NCI-H69 (cell line): ENCODE measurements at places on chromosomes 16 and 17.
A peak's percentile ranks its signal among the peaks of the same experiment; 100 is the strongest.

DNA sequence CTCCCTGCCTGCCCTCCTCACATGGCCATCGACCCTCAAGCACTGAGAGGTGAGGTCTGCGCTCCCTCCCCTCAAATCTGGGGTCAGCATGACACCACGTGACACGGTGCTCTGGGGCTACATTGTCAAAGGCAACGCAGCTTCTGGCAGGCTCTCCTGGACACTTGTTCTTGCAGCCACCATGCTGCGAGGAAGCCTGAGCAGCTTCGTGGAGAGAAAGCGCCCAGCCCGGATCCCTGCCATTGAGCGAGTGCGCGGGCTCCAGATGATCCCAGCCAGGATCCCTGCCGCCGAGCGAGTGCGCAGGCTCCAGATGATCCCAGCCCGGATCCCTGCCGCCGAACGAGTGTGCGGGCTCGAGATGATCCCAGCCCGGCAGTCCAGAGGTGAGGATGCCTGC is 70.9 kb upstream of the METRNL start:
- DNase-seq = no peak

DNA sequence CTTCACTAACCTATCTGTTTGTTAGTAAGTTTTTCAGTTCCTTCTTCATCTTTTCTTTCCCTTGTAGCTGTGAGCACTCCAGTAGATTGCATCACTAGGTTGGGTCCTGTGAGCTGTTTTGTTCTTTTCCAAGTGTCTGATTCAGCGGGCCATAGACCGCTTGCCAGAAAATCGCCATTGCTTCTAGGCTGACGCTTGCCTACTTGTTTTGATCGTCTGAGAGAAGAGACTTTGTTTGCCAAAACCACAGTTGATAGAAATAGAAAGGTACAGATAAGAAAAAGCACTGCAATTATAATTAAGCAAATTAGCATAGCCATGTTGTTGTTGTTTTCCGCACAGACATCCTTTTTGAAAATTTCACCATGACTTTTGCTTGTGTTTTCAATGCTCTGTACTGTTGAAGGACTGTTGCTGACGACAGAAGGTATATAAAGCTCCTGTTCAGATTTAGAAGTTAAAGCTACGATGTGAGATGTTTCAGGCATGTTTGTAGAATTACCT is 3.1 kb downstream of the EVI2A start:
- no peak for DNase-seq

DNA sequence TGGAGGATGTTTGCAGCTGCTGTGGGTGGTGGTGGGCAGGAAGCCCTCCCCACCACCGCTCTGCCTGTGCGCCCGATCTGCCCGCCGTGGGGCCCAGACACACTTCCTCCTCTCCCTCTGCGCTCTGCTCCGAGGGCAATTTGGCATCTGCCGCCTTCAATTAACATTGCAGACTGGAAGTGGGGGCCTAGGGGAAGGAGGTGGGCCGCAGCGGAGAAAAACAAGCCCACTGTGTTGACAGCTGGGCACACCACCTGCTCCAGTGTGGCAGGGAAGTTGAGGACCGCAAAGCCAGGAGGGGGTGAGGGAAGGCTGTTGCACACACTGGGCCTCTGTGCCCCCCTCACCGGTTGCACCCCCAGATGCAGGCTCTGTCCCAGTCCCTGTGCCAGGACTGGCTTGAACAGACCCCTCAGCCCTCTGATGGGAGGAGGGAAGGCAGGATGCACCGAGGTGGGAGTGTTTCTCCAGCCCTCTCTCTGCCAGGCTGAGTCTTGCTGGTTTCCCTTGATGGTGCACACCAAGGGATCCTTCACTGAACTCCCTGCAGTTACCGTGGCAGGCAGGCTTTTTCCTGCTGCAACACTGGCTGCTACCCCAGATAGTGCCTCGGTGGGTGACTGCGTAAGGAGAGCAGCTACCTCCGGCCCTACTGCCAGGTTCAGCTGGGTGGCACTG is 72.8 kb upstream of the MED9 start:
- peak; percentile 93 for DNase-seq

DNA sequence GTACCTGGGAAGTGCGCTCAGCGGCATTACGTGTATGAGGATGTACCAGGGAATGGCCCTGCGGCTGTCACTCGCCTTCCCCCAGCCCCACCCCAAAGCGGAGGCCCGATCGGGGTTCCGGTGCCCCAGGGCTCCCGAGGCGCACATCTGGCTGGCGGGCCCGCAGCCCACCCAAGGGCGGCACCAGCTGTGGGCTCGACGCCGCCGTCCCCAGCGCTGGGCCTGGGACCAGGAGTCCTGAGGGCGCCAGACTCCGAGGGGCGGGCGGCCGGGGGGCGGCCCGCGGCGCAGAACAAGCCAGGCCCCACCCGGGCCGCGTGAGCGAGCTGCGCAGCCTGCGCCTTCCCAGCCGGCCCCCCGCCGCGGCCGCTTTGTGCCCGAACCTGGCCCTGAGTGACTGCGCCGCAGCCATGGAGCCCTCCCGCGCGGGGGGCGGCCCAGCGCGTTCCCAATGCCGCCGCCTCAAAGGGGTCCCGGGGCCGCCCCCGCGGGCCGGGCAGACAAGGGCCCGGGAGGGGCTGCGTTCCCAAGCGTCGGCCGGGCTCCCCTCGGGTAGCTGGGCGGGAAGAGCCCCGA is 17.4 kb downstream of the ZNF423 start:
- peak; percentile 63 for DNase-seq

GRCh38 chr16:84247331-84247730 is 7.5 kb upstream of the KCNG4 start:
- no peak for DNase-seq

DNA sequence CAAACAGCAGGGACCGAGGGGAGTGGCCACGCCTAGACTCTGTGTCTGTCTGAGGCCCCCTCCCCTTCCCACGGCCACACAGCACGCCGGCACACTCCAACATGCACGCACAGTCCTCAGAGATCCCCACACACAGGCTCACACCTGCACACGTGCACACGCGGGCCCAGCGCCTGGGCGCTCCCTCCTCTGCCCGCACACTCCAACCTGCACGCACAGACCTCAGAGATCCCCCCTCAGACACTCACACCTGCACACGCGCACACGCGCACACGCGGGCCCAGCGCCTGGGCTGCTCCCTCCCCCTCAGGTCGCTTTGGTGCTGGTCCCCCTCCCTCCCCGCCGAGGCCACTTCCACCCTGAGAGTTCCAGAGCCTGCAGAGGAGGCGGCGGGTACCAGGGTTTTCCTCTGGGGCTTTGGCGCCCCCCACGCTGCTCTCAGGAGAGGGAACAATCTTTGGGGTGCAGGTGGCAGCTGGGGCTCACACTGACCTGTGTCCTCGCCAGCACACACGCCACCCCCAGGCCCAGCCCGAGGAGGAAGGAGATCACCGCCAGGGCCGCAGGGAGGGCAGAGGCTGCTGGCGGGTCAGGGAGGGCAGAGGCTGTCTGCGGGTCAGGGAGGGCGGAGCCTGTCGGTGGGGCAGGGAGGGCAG is 1.6 kb downstream of the CD7 start:
- no peak for DNase-seq

- DNase-seq = peak; percentile 27
Measured at GRCh38 chr17:7883781-7884386, 4.7 kb upstream of the CHD3 start.

GRCh38 chr16:87780385-87780989 is 14.7 kb upstream of the KLHDC4 start:
- peak; percentile 73 for DNase-seq

DNA sequence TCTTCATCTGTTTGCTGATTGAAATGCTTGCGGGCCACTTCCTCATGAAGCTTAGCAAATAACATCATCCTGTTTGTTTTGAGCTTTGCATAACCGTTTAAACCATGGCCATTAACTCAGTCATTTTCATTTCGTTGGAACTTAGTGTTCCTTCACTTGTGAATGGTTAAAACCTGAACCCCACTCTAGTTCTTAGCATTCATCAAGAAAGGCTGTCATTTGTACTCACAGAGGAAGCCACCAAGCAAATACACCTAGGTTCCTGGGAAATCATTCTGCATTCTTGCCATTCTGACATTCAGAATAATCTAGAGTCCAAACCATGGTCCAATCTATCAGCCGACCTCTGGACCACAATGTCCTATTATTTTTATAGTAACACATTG is 8.4 kb upstream of the TAT start:
- DNase-seq = no peak

DNA sequence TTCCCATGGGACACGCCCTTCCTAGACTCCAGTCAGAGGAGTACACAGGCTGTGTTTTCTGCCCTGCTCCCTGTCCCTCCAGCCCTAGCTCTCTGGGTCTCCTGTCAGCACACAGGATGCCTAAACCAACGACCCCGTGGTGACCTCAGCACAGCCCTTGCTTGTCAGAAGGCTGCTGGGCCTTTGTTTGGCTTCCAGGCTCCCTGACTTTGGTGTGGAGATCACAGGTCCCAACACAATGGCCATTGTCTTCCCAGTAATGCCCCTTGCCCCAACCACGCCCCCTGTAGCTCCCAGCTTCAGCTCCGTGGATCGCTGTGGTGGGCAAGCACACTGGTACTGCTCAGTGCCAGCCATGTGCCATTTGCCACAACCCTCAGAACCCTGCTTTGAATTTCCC is 15.0 kb downstream of the HNF1B start:
- DNase-seq = no peak

- DNase-seq = no peak
Measured at GRCh38 chr16:26071101-26071866, 379.5 kb downstream of the HS3ST4 start.

DNA sequence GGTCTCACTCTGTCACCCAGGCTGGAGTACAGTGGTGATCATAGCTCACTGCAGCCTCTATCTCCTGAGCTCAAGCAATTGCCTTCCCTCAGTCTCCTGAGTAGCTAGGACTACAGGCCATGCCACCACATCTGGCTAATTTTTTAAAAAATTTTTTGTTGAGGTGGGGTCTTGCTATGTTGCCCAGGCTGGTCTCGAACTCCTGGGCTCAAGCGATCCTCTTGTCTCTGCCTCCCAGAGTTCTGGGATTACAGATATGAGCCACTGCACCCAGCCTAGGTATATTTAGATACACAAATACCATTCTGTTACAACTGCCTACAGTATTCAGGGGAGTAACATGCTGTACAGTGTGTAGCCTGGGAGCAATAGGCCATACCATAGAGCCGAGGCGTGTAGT is 14.3 kb downstream of the POLR3E start:
- no peak for DNase-seq

DNA sequence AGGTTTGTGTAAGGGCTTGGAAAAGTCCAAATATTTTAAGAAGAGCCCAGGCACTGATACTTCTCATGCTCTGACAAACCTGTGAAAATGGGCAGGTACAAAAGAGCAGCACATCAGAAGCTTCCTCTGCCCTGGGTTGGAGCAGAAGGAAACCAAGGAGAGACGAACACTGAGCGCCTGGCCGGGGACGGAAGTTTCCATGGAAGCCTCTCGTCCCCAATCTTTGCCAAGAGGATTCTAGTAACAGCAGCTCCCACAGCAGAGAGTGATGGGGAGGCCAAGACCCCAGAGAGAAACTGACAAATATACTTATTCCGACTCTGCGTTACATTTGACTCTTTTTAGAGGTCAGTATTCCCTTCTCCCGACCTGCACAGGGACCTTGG is 268.5 kb downstream of the C16orf95 start:
- DNase-seq = no peak

DNA sequence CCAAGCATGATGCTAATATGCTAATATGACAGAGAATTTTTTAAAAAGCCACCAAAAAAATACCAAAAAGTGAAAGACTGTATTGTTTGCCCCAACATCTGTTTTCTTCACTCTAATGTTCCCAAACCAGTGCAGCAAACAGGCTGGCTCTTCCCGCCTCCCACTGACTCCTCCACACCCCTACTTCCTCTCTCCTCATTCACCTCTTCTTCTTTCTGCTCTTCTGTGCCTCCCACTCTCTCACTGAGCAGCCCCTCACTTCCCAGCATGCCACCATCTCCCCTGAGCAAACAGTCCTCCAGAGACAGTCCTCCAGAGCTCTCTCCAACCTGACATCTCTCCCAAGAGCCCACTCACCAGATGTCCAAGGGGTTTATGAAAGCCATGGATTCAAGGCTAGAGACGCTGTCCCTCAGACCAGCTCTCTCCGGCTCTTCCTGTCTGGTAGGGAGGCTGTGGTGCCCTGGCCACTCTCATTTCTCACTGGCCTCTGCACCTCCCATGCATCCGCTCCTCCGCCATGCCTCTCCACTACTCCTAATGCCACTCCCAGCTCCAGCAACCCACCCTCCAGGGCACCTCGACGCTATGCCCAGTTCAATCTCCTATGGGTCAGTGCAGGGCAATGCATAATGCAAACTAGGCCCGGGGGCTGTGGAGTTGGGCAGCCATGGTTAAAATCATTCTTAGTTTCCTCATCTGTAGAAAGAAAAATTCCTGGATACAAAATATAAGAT is 52.9 kb downstream of the ANKRD11 start:
- no peak for DNase-seq

DNA sequence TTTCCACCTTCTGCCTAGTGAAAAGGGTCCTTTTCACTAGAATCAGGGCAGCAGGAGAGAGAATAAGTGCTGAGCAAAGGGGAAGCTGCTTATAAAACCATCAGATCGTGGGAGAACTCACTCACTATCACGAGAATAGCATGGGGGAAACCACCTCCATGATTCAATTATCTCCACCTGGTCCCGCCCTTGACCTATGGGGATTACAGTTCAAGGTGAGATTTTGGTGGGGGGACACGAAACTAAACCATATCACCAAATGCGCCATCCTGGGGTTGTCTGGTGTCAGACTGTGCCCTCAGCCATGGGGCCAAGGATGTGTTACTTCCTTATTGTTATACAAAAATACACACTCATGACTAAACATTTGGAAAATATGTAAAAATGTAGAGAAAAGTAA is 10.4 kb upstream of the KATNB1 start:
- no peak for DNase-seq

- DNase-seq = no peak
Measured at GRCh38 chr17:45398800-45399199, 33.9 kb downstream of the ARHGAP27 start.

- DNase-seq = peak; percentile 24
Measured at GRCh38 chr17:19248928-19249574, 11.9 kb downstream of the EPN2 start.

GRCh38 chr17:11302401-11303186 is 61.6 kb downstream of the SHISA6 start:
- DNase-seq = no peak

DNA sequence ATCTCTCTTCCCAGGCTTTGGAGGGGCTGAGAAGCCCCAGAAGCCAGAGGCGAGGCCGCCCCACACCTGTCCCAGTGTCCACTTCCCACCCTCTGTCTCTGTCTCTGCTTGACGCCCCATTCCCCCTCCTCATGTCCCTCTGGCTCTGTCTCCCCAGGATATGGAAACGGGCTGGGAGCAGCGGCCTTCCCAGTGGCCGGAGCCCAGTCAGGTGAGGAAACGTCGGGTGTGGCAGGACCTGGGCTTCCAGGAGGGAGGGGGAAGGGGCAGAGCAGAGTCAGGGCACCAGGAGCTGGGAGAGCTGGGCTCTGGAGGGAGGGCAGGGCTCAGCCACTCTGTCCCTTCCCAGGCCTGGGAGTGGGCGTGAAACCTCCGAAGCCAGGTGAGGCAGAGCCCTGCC is 10.6 kb upstream of the PKMYT1 start:
- no peak for DNase-seq

GRCh38 chr16:71629278-71630016 is 3.5 kb downstream of the MARVELD3 start:
- DNase-seq = peak; percentile 62
